Upper lobe of right lung (tissue), 1 donor: ENCODE measurements at places on chromosomes 1 and 21. TPM values are rescaled to one million over a fixed set of nuclear protein-coding genes. Genes with fewer than 3 reads are reported as not detected.

The ERICH3 gene
- total RNA-seq, result not detected

The KRTAP7-1 gene
- not detected for total RNA-seq

The FCN3 gene
- total RNA-seq, result 826 TPM

The CD164L2 gene
- total RNA-seq, result 1.2 TPM

The ATAD3C gene
- 10.4 TPM for total RNA-seq

The FDPS gene
- total RNA-seq, result 225 TPM

The SMPDL3B gene
- 29.1 TPM for total RNA-seq

The CGN gene
- 62.5 TPM for total RNA-seq

The HCRTR1 gene
- total RNA-seq, result not detected
